ENCODE measurements at places on chromosomes 7 and 10. TPM values are rescaled to one million over a fixed set of nuclear protein-coding genes. Genes with fewer than 3 reads are reported as not detected.

PDK4 gene
- 293 TPM for total RNA-seq

- no peak for DNase-seq
Observed at GRCh38 chr7:38211940-38212339, 33.9 kb downstream of the STARD3NL start.

GRCh38 chr7:24709051-24709450 is 48.2 kb downstream of the GSDME start:
- DNase-seq, result no peak

GRCh38 chr7:14000247-14000646 is 10.8 kb upstream of the ETV1 start:
- no peak for DNase-seq

DNA sequence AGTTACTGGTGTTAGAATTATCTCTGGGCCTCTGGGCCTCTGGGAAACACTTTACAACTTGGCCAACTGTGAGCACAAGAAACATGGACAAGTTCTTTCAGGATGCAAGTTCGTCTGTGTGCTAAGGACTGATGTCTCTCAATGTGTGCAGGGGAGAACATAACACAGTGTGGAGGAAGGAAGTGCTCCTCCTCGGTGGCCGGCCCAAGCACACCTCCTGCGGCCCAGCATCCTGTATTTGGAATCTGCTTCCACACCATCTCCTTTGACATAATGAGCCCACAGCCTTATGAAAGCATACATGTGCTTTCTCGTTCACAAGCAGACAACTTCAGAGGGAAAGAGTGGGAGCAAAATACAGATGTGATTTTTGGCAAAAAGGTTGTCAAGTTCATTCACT is 59.0 kb downstream of the MTPN start:
- DNase-seq, result no peak

DNA sequence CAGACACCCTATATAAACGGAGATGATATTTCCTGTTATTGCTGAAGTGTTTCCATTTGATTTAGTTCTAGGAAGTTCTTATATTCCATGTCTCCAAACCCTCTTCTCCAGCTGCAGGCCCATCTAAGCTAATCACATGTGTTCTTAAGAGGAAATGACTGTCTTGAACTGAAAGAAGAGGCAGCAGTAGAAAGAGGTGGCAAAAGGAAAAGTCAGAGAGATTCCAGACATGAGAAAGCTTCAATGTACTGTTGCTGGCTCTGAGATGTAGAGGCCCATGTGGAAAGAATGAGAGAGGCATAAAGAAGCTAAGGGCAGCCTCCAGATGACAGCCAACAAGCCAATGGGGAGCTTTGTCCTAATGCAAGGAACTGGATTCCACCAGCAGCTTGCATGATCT is 287.2 kb downstream of the GFRA1 start:
- no peak for DNase-seq

GRCh38 chr10:133336118-133336576 is 549 bp downstream of the CALY start:
- no peak for DNase-seq

DNA sequence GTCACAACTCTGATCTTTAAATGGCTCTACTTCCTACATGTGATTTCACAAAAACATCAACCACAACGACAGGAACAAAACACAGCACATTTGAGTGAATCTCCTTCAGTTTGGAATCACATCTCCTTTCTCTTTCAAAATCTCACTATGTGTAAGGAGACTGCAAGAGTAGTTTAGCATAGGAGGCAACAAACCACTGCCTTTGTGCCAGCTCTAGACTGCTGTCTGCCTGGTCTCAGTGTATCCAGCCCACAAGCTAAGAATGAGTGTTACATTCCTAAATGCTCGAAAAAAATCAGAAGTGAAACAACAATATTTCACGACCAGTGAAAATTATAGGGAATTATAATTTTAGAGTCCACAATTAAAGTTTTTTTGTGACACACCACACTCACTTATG is 217.0 kb upstream of the STEAP4 start:
- no peak for DNase-seq

GRCh38 chr10:112857493-112857892 is 92.6 kb upstream of the TCF7L2 start:
- DNase-seq, result no peak

- no peak for DNase-seq
Observed at GRCh38 chr7:106604303-106604924, 56.5 kb downstream of the CCDC71L start.
